CD4-positive, alpha-beta T cell treated with Interleukin-2 at 100 ng/mL for 4 hours (primary cell): ENCODE measurements at places on chromosomes 3 and 15.
A peak's percentile ranks its signal among the peaks of the same experiment; 100 is the strongest.

DNA sequence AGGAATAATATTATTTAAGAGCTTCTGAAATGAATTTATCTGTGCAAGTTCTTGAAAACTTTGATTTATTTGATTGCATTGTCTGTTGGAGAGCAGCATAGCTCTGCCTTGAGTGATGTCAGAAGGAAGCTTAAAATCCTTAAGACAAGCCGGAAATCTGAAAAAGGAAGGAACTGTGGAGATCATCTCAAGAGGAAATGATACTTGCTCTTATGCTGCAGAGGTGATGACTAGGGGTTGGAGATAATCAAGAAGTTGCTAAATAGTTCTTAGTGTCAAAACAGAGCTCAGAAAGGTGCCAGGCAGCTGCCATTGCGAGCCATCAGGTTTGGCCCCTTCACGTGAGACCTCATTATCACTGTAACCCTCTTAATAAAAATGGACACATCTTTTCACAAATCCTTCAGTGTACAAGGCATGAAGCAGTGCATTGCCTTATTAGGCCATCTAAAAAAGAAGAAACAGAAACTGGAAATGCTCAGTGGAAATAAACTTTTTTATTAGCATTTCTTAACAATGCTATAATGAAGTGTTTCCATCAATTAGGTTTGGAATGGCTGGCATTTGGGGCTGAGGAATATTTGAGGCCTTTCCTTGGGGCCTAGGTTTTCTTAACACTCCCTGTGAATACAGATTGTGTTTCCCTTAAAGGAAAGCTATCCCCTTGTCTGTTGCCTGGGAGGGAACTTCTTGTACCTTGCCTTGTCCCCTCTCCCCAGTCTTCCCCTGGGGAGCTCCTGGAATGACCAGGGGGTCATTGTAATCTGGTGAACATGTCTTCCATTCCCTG lies 34.5 kb upstream of the VILL start:
- no peak for DNase-seq

GRCh38 chr3:181722156-181722555 lies 10.4 kb downstream of the SOX2 start:
- DNase-seq = no peak

DNA sequence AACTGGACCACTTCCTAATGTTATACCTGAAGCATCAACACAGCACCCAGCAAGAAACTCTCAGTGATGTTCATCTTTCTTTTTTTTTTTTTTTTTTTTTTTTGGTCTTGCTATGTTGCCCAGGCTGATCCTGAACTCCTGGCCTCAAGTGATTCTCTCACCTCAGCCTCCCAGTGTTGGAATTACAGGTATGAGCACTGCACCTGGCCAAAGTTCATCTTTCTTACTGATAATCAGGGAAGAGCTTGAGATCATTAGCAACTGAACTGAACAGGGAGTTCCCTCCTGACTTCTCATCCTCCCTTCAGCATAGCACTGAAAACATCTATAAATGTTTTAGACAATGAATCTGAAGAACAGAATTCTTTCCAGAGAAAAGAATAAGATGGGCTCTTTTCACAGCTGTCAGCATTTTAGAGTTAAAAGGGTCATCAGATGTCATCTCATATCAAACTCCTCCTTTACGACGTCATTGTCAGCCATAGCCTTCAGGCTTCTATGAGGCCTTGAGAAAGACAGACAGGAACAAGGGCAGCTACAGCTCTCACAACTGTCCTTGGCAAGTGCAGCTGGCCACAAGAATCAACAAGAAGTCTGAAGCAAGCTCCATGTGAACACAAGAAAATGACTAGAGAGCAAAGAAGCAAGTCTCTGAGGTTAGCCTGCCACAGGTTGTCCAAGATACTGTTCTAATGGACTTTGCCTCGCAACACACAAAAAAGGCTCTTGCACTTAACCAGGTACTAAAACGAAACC lies 33.8 kb downstream of the SCAP start:
- no peak for DNase-seq

DNA sequence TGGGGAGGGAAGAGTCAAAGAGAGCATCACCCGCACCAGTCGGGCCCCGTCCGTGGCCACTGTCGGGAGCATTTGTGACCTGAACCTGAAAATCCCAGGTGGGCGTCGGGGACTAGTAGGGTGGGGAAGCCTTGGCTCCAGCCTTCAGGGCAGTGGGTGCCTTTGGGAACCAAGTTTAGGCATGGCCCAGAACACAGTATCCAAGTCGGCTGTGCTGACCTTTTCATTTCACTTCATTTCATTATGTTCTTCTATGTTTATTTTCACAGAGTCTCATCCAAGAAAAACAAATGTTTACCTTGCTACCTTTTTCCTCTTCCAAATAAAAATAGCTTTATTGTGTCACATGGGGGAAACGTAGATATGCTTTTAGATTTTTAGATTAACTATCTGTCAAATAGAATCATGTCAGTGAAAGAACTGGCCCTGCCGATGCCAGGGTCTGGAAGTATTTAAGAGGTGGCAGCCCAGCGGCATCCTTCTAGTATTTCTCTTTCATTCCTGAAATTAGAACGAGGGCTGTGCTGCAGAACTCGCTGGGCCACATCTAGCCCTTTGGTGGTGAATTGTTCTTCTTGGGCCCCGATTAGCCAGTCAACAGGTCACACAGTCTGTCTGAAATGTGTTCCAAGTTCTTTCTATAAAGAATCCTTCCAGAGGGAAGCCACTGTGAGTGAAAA lies 60.5 kb downstream of the DNASE1L3 start:
- no peak for DNase-seq

DNA sequence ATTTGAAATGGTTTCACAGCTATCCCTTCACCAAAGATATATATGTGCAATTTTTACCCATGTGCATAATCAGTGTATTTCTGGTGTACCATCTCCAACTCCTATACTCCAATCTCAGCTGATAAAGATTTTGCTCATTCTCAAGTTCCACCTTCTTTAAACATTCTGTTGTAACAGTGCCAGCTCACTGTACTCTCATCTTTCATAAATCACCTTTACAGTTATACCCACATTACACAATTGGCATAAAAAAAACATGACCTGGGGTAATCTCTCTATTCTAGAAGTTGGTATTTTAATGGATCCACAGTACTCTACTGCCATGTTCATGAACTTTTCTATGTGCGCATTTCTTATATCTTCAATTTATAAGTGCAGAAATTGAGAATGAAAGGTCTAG lies 339.9 kb upstream of the DPH6 start:
- DNase-seq = no peak

DNA sequence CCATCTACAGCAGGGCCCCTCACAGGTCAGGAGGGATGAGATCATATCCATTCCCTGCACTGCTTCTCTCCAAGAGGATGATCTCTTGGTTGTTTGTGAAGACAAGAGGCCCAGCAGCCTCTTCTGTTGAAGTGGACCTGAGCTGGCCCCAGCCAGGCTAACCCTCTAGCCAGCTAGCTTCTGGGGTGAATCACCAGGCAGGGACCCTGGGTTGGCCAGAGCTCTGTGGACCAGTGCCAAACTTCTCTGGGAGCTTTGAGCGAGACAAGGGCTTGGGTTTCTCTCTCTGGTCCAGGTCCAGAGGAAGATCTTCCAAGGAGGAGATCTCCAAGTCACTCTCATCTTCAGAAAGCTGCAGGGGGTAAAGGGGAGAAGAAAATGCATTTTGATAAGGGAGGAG lies 52.7 kb downstream of the CLDN18 start:
- DNase-seq = no peak

- no peak for DNase-seq
These were observed 104.3 kb downstream of the PPM1L start for GRCh38 chr3:160860346-160860745.

GRCh38 chr3:57116501-57116900 lies 48.7 kb downstream of the IL17RD start:
- DNase-seq = no peak

DNA sequence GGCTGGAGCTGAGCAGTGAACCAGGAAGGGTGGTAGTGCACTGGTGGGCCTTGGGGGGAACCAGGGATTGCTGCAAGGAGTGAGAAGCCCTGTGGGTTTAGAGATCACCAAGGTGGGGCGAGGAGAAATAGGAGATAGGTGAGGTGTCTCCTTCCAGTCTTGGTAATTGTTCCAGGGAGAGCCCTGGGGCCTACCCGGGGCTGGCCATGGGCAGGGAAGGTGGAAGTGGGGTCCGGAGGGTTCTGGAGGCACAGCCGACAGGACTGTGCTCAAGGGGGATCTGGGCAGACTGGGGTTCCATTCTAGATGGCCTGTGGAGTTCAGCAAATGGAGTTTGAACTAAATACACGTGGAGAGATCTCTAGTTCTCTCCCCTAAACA lies 4.5 kb downstream of the CHST13 start:
- DNase-seq = no peak

GRCh38 chr3:171193693-171194092 lies 167.2 kb upstream of the SLC2A2 start:
- DNase-seq = no peak

- DNase-seq = peak; percentile 74
These were observed 71.9 kb upstream of the SPATA12 start for GRCh38 chr3:56988458-56989168.

DNA sequence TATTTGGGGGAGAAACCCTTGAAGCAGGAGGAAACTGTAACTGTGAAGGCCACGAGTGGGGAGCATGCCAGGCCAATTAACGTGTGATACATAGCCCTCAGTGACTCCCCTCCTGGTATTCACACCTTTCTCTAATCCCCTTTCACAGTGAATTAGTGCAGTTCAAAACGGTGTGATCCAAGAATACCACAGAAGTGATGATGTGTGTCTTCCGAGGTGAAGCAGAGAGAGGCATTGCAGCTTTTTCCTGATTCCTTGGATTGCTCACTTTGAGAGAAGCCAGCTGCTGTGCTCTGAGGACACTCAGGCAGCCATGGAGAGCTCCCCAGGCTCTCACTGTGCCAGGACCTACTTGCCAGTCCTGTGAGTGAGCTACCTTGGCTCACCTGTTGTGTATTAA lies 17.3 kb downstream of the NIPA2 start:
- no peak for DNase-seq

- DNase-seq = no peak
These were observed 211.9 kb upstream of the ARRDC4 start for GRCh38 chr15:97748576-97748975.

DNA sequence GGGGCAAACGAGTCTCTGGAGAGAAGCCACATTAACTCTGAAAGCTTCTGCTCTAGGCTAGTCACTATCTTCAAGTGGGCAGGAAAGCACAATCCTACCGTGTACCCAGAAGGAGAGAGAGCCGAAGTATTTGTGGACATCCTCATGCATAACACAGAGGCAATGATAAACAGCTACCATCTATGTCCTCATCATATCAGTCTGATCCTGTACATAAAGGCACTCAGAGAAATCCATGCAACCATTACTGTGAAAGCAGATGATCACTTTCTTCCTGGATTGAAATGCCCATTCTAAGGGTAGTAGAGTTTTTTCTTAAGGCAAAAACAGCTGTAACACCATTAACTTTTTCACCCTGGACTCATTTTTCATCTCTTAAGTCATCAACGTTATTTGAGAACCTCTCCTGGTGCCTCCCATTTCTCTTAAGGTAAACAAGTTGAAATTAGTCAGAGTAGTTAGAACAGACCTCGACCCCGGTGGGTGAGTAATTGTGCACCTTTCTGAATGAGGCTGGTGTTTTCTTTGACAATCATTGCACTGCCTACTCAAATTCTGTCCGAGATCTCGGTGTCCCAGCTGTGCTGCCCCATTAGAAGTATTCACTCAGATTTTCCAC lies 327.4 kb downstream of the SHQ1 start:
- DNase-seq = no peak

GRCh38 chr3:72661115-72661457 lies 187.2 kb downstream of the SHQ1 start:
- no peak for DNase-seq

DNA sequence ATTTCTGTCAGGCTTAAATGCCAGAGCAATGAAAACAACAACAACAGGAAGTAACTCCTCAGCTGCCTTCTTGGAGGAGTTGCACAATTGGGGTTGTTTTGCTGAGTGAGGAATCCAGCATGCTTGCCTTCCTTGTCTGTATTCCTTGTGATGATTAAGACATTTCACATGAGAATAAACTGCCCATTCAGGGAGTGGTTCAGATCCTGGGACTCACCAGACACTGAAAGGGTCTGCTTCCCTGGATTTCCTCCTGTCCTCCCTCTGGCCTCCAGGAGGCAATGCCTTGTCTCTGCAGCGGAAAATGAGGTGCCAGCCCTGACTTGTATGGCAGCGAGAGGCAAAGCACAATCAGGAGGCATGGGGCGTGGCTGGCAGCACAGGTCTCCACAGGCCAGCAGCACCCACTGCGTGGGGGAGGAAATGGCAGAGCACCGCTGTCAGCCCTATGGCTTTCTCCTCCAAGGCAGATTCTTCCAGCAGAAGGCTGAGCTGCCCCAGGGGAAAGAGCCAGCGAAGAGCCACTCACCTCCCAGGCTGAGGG lies 41.5 kb downstream of the RBP2 start:
- no peak for DNase-seq

GRCh38 chr15:78630886-78631633 lies 9.9 kb downstream of the CHRNB4 start:
- DNase-seq = no peak

GRCh38 chr3:59563966-59564365 lies 514.1 kb upstream of the CFAP20DC start:
- no peak for DNase-seq

DNA sequence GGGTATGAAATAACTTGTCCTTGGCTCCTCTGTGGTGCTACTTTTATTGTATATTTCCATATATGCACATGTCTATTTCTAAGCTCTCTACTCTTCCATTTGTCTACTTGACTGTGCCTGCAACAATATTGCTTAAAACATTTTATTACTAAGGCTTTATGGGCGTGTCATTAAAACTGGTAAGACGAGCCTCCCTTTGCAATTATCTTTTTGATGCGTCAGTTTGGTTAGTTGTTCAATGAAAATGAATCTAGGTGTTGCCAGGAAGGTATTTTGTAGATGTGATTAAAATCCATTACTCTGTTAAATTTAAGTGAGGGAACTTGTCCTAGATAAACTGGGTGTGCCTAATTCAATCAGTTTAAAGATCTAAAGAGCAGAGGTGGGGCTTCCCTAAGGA lies 12.9 kb upstream of the TRA2B start:
- no peak for DNase-seq

- DNase-seq = no peak
These were observed 54.6 kb downstream of the CAPN3 start for GRCh38 chr15:42413920-42414319.

GRCh38 chr3:195829897-195830254 lies 18.1 kb upstream of the MUC4 start:
- no peak for DNase-seq
